SHP77 treated with DMSO at 0.1 percent for 48 hours (cell line): ENCODE measurements at places on chromosomes 16 and 17.

DNA sequence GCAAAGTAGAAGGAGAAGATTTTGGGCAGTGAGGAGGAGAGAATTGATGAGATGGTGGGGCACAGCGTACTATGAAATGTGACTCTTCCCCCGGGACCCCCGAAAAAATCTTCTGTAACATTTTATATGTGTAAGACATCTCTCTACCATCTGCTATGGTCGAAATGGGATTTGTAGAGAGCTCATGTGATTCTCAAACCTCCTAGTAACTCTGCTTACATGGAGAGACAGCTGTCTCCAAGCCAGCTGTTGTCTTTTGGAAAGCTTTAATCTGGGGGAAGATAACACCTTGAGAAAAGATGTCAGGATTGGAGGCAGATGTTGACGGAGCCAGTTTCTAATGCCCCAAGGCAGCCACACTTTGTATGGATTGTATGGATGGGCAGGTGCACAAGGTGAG lies 94.1 kb downstream of the PRKCB start:
- no peak for DNase-seq

DNA sequence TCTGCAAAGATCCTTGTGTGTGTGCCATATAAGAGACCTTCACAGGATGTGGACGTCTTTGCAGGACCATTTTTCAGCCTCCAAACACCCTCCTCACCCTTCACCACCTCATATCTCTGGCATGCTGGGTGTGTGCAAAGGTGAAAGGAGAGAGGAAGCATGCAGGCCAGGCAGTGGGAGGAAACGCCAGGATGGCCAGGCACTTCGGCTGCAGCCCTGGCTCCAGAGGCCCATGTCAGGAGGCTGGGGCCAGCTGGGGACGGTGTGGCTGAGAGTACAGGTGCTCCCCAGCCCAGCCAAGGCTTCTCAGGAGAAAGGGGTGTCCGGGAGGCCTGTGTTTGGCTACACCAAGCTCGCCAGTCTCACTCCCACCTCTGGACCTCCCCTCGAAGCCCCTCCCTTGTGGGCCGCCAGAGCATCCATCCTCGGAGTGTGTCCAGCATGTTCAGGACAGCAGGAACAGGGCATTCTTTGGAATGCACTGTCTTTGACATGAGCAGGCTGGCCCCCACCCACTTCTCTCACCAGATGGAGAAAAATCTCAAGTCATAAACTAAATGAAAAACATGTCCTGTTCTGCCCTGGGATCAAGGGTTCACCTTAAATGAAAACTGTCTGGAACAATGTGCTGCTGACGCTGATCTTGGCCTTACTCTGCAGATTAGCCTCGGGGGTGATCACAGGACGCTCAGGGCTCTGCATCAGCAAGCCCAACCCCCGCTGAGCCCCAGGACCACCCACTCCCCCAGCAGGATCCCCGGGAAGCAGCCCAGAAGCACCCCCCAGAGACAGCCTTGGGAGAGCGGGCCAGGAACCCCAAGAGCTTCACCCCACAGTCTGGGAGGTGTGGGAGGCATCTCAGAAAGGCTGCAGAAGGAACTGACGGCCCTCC lies 15.9 kb downstream of the PEMT start:
- DNase-seq = no peak

GRCh38 chr16:1323296-1324239 lies 9.9 kb upstream of the BAIAP3 start:
- DNase-seq = no peak

GRCh38 chr17:47701608-47702007 lies 7.6 kb downstream of the TBKBP1 start:
- no peak for DNase-seq

GRCh38 chr17:80773243-80773991 lies 218.2 kb upstream of the CHMP6 start:
- DNase-seq = peak; percentile 82

DNA sequence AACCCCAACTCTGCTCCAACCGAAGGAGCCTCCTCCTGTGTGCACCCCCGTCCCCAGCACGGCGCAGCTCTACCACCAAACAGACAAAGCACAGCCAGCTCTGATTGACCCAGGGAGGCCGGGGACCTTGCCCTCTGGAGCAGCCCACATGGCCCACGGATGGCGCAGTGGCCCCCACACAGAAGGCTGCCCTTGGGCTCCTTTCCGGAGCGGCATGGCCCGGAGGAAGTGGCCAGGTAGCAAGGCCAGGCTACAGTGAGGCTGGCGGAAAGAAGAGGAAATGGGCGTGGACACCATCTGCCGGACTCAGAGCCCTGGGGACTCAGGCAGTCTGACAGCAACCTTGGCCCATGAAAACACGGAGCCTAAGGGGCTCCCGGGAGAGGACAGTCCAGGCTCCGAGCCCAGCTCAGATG lies 19.9 kb upstream of the ZC3H18 start:
- DNase-seq = no peak

DNA sequence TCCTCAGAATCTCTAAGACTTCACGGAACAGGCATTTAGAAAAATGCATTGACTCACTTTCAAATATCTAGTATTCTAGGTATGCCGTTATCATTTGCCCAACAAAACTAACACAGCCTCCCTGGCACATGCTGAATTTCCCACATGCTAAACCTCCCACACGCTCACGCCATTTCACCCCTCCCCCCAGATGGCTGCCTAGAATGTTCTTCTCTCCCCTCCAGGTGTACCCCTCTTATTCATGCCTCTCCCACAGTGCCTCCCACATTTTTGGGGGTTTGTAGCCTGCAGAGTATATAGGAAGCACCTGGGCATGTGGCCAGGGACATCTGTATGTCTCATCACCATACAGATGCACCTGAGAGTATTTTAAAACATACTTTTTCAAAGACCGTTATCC lies 38.2 kb upstream of the ICAM2 start:
- DNase-seq = no peak

- DNase-seq = no peak
Measured at GRCh38 chr17:48373130-48373830, 56.7 kb downstream of the SKAP1 start.

DNA sequence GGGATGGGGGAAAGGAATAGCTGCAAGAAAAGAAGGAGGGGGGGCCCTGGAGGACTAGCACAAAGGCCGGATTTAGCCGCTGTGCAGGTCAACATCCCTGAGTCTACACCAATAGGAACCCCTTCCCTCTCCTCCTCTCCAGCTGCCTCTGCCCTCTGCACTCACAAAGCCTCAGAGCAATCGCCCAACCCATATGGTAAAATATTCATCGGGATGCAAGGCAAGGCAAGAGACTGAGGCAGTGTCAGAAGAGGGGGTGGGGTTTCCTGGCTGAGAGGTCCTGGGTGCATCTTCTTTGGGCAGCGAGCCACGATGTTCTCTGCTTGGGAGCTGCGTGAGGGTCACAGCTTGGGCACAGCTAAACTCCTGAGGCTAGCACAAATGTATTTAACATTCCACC lies 115.5 kb upstream of the NLRP1 start:
- DNase-seq = no peak

DNA sequence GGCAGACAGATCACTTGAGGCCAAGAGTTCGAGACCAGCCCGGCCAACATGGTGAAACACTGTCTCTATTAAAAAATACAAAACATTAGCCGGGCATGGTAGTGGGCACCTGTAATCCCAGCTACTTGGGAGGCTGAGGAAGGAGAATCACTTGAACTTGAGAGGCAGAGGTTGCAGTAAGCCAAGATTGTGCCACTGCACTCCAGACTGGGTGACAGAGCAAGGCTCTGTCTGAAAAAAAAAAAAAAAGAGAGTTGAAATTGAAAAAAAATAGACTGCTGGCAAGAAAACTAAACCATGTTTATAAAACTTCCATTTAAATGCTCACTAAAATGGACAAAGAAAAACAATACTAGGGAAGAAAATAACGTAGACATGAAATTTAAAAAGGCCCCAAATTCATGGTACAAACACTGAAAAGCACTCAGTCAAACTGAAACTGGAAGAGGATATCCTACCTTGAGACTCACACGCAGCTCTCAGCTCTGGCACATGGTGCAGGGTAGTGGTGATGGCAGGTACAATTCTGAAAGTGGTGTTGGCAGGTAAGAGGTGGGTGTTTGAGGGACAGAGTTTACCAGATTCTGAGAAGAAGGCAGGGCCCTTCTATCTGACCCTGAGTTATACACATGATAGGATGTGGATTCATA lies 19.3 kb downstream of the CNTROB start:
- DNase-seq = no peak

DNA sequence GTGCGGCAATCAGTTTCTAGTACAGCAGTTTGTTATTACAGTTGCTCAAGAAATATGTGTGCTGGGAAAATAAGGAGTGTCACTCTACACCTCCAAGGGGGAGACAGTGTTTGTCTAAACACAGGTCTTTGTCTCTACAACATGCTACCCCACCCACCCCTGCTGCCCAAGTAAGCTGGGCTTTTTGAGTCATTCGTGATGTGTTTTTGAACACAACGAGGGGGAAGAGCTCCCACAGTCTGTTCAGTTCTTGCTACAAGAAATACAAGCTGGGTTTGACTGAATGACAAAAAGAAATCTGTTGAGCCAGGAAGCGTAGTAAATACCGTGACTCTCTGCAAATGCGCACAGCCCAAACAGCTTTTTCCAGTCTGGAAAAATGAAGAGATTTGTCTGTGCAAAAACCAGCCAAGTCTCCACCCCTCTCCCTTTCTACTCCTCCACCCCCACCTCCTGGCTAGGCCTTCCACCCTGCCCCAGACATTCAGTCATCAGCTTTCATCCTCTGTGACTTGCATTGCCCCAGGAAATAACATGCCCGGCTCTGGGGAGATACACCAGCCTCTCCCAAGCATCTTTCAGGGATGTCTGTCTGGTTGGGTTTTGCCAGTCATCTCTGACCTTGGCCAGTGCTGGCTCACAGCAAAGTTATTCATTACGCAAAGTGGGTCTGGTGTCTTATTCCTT lies 25.7 kb downstream of the CHD9 start:
- DNase-seq = no peak

GRCh38 chr17:79789943-79790804 lies 6.7 kb downstream of the CBX8 start:
- DNase-seq = no peak

DNA sequence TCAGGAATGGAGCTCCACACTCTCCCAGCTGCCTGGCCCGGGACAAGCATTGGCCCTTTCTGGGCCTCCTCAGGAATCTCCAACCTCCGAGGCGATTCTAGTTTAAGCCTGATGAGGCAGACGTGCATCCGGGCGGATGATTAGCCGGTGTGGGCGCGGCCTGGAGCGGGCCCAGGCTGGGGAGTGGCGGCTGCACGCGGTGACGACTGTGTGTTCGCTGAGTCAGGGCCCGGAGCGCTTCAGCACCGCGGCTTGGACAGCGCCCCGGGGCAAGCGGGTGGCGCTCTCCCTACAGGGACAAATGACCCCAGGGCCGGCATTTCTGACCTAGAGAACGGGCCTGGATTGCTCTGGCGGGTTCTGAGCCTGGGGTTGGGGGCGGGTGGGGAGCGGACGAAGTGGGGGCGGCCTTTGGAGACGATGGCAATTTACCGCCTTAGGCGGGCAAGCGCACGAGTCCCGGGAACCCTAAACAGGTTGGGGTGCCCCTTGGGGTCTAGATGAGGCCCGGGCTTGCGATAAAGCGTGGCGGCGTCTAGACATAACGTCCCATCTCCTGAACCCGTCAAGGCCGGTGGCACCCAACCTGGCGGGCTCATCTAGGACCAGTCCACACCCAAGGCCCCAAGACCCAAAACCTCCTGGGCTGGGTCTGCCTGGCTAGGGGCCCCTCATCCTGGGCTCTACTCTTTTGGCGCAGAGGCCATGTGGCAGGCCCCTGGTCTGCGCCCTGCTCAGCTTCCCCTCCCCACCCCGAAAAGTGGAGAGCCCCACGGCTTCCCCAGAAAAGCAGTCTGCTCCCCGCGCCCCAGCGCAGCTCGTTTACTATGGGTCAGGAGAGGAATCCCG lies 22.3 kb upstream of the ZNHIT3 start:
- no peak for DNase-seq

DNA sequence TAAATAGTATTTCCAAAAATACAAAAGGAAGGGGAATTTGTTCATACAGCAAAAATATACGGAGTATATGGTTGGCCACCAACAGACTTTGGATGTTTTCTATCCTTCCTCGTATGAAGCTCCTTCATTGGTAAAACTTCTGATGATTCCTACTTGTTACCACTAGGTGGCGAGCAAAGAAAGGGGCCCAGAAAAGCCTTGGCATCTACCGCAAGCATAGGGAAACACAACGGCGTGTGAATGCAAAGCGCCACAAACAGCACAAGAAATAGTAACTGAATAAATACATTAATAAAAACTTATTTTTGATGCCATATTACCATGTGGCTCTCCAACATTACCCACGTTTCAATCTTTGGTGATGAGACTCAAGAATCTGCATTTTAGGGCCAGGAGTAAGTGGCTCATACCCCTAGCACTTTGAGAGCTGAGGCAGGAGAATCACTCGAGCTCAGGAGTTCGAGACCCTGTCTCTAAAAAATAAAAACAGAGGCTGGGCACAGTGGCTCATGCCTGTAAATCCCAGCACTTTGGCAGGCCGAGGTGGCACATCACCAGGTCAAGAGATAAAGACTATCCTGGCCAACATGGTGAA lies 34.5 kb downstream of the YWHAE start:
- DNase-seq = peak; percentile 70

DNA sequence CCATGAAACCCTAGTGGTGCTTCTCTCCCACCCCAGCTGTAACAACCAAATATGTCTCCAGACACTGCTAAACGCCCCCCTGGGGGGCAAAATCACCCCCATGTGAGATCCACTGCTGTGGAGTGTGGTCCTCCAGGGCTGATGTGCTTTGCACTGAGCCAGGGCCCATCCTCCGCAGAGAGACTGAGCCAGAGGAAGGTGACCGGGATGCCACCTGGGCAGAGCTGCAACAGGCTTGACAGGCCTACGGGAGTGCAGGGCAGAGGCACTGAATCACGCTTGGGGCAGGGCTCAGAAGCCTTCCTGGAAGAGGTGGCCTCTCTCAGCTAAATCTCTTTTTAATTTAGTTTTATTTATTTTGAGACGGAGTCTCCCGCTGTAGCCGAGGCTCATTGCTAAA lies 4.4 kb downstream of the GJD3 start:
- no peak for DNase-seq

DNA sequence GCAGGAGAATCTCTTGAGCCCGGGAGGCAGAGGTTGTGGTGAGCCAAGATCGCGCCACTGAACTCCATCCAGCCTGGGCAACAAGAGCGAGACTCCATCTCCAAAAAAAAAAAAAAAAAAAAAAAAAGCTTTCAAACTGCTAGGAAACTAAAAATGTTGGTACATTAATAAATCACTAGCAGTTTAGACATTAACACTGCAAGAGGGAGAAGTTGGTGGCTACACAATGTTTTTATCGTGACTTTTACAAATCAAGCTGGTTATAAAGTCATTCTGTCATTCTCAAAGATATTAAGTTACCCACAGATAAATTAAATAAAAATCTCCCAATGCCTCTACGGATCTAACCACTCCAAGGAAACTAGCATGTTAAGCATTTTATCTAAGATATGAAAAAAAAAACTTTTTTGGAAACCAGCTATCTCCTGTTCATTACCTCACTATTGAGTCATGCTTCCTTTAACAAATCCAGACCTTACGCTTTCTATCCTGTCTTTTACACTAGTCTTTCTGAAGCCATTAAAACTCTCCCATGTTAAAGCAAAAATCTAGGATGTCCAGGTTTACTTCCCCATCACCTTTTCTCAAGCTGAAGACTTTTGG lies 85.9 kb upstream of the SMURF2 start:
- no peak for DNase-seq

- no peak for DNase-seq
Measured at GRCh38 chr17:64533784-64534183, 27.0 kb downstream of the CEP95 start.

GRCh38 chr16:58661199-58661830 lies 23.3 kb downstream of the SLC38A7 start:
- DNase-seq = peak; percentile 62
